Epithelial cell of esophagus (primary cell): ENCODE measurements at places on chromosomes 11 and 22.

DNA sequence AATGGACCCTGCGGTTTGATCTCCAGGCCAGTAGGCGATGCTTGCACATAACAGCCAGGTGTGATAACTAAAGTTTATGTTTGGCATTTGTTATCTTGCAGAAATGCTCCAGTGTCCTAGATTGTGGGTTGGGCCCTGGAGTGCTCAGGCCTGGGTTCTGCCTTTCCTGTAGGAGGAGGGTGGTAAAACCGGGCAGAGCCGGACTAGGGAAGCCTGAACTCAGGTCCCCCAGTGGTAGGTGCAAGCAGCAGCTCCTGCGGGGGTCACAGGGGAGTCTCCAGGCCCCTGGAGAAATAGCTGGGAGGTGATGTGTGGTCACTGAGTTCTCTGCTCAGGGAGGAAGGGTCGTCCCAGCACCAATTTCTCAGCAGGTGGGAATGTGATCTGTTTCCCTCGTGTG lies 538.3 kb upstream of the ANO3 start:
- DNase-seq: no peak

DNA sequence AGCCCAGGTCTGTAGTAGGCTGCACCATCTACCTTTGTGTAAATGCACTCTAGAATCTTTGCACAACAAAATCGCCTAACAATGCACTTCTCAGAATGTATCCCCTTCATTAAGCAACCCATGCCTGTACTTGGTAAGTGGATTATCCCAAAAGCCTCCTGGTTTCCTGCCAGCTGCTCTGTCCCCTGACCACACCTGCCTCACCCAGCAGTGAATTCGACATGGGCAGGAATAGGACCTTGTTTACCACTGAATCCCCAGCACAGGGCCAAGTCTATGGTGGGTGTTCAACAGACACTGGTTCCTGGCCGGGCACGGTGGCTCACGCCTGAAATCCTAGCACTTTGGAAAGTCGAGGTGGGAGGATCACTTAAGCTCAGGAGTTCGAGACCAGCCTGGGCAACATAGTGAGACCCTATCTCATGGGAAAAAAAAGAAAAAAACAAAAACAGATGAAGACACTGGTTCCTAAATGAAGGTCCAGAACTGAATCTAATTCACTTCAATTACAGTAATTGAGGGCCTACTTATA lies 5.1 kb upstream of the SYCE3 start:
- DNase-seq: no peak

DNA sequence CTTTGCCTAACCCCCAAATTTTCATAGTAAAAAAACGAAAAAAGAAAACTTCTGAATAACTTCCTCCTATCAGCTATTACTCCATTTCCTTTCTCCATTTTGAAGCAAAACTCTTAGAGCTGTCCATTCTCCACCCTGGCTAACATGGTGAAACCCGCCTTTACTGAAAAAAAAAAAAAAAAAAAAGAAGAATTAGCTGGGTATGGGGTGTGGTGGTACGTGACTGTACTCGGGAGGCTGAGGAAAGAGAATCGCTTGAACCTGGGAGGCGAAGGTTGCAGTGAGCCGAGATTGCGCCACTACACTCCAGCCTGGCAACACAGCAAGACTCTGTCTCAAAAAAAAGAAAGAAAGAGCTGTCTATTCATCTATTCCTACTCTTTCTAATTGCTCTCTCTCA lies 11.3 kb upstream of the NXF1 start:
- no peak for DNase-seq

DNA sequence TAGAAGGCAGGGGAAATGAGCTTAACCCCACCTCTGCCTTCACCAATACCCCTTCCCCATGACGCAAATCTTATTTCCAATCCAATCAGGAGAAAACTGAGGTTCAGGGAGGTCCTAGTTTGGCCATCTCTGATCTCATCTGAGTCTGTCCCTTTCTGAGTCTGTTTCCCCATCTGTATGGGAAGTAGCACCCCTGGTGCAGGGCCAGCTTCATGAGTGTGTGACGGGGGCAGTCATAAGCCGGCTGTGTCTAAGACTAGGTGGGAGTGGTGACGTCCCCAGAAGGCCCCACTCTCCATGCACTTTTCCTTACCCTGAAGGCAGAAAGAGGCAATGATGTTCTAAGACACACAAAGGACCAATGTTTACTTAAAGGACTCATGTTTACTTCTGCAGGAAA lies 72.3 kb downstream of the MN1 start:
- no peak for DNase-seq

GRCh38 chr11:109963101-109963500 lies 130.1 kb upstream of the ZC3H12C start:
- no peak for DNase-seq

DNA sequence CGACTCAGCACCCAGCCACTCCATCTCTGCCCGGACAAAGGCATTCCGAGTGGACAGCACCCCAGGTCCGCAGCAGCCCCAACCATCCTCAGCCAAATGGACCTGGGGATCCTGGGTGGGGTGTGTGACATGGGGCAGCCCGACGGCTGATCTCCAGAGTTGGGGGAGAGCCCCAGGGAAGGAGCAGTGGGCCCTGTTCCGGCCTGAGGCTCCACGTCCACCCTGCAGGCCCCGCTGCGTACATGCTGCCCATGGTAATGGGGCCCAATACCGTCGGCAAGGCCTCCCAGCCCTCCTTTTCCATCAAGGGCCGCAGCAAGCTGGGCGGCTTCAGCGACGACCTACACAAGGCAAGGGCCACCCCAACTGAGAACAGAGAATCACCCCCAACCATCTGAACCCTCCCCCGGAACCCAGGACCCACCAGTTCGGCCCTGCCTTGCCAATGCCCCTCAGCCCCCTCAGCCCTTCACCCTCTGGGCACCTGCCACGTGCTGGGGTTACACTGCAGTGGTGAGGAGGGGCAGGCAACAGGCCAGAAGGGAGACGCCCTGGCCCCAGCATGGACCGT lies 5.4 kb downstream of the SCGB1C1 start:
- no peak for DNase-seq

DNA sequence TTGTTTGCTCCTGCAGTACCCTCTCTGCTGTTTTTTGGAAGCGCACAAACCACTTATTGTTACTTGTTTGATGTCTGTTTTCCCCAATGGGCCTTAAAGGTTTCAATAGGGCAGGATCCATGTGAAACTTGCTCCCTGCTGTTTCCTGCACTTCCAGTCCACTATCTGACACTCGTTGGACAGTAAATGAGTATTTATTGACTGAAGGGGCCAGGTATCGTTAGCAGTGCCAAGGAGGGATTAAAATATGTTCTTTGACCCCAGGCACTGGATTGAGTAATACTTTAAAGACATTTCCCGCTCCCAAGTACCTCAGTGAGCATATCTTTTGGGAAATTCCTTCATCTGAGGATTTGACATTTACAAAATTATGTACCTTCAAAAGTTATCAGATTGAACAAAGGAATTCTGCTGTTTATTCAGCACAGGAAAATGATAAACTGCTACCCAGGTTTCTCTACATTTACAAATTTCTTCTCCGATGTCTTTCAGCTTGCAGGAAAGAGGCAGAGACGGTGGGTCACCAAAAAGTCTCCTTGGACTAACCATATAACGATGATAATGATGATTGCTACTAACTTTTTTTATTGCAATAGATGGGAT lies 23.3 kb upstream of the OR9Q2 start:
- DNase-seq: no peak

GRCh38 chr22:37248251-37248650 lies 4.2 kb upstream of the RAC2 start:
- peak; percentile 45 for DNase-seq

- peak; percentile 26 for DNase-seq
Measured at GRCh38 chr11:123286761-123287160, 91.7 kb upstream of the CLMP start.

DNA sequence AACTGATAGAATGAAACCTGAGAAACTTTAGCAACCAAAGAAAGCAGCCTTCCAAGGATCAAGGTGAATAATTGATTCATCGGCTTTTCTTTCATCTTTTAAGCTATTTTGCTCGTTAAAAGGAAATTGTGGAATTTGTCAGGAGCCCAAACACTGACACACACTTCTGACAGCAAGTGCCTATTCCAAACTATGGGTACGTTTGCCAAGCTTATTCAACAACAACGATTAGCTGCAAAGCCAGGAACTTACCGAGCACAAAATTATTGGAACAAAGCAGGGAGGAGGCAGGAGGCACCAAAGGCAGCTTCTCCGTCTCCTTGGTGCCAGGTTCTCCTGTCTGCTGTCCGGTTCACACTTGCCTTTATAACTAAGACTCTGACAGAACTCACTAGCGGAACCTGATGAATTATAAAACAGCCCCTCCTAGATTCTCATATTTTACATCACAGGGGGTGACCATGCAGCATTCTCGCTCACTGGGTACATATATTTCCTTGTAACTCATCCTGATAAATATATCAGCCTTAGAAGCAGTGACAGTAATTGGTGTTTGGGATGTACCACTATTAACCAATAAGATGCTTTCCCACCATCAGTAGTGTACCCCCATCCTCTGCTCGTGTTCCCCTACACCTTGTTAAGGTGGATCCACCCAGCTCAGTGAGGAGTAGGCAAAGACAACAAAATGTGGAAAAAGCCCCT lies 395.9 kb upstream of the CCDC90B start:
- no peak for DNase-seq

- DNase-seq: no peak
Measured at GRCh38 chr11:108468478-108468864, 1.1 kb upstream of the C11orf65 start.

GRCh38 chr11:18010121-18010670 lies 2.7 kb downstream of the SERGEF start:
- DNase-seq: no peak
